ENCODE measurements at places on chromosomes 16 and 17.

DNA sequence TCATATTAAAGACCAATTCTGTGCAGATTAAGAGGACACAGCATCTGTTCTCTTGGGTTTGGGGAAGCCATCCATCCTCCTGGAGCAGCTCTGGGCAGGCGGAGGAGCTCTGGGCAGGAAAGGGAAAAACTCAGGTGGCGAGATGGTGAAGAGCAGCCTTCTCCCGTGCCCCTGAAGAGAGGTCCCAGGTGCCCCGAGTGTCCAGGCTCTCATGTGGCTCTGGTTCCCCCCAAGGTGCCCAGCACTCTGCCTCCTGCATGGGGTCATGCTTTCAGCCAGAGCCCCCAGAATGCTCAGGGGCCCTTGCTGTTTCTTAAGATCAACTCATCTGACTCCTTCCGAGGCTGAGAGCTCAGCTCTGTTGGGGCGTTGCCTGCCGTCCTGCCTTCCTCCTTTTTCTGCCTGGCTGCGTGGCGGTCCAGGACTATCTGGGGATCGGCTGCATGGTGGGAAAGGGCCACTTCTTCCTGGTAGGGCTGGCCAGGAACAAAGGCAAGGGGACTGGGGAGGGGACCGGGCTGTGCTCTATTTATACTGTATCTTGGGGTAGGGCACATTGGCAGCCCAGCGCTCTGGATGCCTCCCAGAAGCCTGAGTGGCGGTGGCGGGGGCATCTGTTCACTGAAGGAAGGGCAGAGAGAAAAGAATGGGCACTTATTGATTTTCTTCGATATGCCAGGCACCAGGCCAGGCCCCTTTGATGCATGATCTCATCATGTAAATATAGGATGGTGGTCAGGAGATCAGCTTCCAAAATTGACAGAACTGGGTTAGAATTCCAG lies 103.2 kb upstream of the SDK2 start:
- DNase-seq: no peak

- no peak for DNase-seq
These were observed 8.6 kb upstream of the NFATC3 start for GRCh38 chr16:68076560-68076959.

GRCh38 chr17:30942308-30943079 lies 20.7 kb downstream of the ADAP2 start:
- DNase-seq: no peak

DNA sequence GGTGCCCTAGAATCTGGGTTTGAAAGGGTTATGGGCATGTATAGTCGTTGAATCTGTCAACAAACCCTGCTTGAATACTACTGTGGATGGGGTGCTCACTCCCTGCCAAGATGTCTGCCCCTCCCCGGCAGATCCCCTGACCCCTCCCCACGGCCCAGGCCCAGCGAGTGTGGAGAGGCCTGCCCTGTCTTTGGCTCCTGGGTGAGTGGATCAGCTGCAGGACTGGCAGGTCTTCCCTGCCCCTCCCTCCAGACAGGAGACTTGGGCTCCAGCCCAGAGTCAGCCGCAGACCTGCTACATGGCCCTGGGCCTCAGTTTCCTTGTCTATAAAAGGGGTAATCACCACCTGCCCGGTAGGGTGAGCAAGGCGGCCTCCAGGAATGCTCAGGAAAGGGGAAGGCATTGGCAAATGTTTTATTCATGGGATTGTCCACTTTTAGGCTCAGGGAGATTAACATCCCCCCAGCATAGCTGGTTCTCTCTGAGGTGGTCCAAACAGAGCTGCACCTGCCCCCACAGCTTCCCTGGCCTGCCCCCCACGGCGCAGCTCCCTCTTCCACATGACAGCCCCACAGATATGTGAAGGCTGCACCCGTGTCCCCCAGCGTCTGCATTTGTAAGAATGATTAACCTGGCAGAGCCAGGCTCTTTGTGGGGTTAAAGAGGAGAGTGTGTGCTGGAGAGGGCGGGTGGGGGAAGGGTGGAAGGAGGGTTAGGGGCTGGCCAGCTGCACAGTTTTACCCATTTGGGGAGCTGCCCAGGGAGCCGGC lies 18.5 kb upstream of the SPNS2 start:
- no peak for DNase-seq

GRCh38 chr16:82016964-82017363 lies 5.7 kb upstream of the SDR42E1 start:
- DNase-seq: no peak

DNA sequence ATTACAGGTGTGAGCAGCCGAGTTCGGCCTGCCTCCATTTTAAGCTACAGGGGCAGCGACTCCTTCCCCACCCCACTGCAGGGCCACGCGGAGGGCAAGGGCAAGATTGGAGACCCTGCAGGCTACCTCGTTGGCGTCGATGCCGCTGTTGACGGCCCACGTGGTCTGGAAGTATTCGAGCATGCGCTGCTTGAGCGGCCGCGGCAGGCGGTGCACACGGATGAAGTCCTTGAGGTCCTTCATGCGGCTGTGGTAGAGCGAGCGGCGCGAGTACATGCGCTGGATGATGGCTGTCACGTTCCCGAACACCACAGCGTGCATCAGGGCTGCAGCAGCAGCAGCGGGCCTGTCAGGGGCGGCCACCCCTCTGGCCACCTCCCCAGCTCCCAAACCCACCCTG lies 11.6 kb downstream of the KCNH4 start:
- DNase-seq: no peak

GRCh38 chr16:12600536-12601256 lies 203.0 kb downstream of the CPPED1 start:
- no peak for DNase-seq

DNA sequence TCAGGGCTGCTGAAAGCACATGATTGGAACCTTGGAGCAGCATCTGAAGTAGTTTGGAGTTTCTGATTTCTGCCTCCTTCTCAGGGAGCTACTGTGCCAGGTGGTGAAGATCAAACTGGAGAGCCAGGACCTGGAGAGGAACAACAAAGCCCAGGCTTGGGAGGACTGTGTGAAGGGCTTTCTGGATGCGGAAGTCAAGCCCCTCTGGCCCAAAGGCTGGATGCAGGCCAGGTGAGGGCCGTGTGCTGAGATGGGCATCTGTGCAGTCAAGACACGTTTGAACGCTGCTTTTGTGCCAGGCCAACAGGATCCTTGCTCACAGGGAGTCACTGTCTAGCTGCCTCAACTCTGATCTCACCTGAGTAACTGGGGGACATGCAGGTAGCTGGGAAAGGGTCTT lies 23.8 kb downstream of the UBN1 start:
- no peak for DNase-seq

GRCh38 chr17:2683912-2684311 lies 27.7 kb downstream of the CLUH start:
- DNase-seq: no peak

GRCh38 chr17:82065193-82065637 lies 389 bp downstream of the DUS1L start:
- no peak for DNase-seq

GRCh38 chr16:5604770-5605169 lies 507.2 kb upstream of the EEF2KMT start:
- no peak for DNase-seq

GRCh38 chr16:79997257-79997656 lies 396.7 kb upstream of the MAF start:
- DNase-seq: no peak

DNA sequence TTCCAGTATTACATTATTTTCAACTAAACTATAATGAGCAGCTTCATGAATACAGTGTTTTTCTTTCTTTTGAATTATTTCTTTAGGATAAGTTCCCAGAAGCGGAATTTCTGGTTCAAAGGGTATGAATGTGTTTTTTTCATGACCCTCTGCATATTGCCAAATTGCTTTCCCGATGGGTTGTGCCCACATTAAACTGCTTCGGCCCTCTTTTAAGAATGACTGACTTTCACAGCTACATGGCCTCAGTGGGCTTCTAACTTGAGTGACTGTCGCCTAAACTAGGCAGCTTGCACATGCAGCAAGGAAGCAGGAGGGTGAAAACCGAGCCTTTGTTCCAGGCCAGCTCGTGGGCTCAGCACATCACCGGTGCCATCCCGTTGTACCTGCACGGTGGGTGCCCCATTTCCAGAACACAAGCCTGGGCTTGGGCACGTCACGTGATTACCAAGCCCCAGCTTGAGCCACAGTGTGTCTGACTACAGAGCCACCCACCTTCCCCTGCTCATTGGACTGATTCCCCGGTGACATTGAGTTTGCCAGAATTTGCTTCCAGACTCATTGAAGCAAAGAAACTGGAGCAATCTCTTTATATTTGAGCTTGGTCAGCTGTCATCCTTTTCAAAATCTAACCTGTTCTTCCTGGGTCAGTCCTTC lies 112.8 kb downstream of the CLEC16A start:
- no peak for DNase-seq

GRCh38 chr16:79217375-79218011 lies 383.0 kb downstream of the MAF start:
- DNase-seq: no peak

DNA sequence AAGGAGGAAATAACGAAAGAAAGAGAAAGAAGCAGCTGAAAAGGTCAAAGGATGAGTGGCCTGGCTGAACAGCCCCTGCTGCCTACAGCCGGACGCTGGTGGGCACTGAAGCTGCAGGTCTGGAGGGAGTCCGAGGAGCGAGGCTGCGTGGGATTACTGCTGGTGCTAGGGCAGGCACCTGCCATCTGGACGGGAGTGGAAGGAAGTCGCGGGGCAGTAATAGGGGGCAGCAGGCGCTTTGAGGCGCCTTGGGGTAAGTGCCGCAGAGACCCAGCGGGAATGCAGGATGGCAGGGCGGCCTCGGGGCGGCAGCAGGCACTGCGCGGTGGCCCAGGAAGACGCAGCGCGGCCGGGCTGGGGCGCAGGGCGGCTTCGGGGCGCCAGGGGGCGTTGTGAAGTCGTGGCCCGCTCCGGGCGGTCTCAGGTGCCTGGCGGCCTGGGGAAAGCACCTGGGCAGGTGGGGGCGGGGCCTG lies 303 bp upstream of the SCNN1G start:
- no peak for DNase-seq

DNA sequence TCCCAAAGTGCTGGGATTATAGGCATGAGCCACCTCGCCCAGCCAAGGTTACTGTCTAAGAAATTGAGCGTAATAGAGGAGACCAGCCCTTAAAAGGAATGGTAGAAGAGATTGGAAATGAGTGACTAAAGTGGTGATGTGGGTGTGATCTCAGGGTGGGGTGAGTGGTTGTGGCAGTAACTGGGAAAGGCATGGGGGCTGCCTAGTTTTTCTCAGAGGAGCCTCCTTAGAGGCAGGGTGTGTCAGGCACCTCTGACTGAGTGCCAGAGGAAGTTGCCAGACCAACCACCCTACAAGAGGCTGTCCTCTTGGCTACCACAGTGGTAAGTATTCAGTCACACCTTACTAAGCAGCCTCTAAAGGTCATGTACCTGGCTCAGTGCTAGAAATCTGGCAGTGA lies 8.9 kb downstream of the DUS2 start:
- no peak for DNase-seq

- DNase-seq: no peak
These were observed 140.6 kb downstream of the CDK5R1 start for GRCh38 chr17:32627239-32627996.

GRCh38 chr17:4083187-4083586 lies 59.6 kb downstream of the ZZEF1 start:
- no peak for DNase-seq

DNA sequence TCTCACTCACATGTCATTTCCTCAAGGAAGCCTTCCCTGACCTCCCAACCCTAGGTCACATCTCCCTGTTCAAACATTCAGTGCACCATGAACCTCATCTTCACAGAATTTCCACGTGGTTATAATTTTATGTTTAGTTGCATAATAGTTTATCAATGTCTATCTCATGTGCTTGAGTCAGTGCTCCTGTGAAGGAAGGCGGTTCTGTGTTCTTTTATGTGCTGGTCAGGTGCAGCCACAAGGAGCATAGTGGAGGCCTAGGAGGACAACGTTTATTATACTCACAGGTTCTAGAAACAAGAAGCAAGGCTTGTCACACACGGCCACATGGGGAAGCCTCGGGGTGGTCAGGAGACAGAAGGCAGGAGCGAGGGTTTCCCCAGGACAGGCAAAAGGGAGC lies 34.5 kb upstream of the SCNN1B start:
- DNase-seq: no peak

DNA sequence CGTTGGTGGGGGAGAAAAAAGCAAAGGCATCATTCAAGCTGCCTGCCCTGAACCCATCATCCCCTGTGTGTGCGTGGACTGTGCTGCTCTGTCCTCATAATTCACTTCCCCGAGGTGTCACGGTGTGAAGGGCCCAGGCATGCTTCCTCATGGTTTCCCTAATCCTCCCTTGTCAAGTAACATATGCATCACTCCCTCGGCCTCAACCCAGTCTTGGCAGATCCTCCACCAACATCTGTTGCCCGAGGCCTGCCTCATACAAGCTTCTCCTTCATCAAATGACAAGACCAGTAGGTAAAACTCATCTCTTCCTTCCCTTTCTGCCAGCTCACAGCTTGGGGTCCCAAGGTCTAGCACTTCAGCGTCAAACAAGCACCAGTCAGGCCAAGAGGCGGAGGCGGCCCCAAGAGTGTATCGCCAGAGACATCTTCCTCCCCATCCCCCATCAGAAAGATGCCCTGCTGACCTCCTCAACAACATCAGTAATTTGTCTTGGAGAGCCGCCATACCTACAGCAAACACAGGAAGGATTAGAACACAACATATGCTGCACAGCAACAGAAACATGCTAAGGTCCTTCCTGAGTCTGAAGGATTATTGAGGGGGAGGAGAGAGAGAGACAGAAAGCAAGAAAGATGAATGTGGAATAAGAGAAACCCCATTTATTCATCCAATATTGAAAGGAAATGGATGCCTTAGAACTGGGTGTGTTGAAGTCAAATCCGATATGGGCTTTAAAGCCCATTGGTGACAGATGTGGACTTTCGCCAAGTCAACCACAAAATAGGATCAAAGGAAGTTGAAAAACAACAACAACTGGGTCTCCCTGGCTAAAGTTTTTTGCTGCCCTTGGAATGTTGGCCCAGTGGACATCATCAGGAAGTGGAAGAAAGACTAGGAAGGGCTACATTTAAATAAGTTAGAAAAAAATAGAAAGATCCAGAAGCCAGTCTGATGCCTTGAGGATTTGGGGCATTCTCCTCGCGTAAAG lies 38.4 kb downstream of the SOX9 start:
- DNase-seq: no peak

- no peak for DNase-seq
These were observed 187.4 kb downstream of the SNX29 start for GRCh38 chr16:12163970-12164369.

- DNase-seq: no peak
These were observed 1.9 kb downstream of the DNAH17 start for GRCh38 chr17:78575340-78575739.

DNA sequence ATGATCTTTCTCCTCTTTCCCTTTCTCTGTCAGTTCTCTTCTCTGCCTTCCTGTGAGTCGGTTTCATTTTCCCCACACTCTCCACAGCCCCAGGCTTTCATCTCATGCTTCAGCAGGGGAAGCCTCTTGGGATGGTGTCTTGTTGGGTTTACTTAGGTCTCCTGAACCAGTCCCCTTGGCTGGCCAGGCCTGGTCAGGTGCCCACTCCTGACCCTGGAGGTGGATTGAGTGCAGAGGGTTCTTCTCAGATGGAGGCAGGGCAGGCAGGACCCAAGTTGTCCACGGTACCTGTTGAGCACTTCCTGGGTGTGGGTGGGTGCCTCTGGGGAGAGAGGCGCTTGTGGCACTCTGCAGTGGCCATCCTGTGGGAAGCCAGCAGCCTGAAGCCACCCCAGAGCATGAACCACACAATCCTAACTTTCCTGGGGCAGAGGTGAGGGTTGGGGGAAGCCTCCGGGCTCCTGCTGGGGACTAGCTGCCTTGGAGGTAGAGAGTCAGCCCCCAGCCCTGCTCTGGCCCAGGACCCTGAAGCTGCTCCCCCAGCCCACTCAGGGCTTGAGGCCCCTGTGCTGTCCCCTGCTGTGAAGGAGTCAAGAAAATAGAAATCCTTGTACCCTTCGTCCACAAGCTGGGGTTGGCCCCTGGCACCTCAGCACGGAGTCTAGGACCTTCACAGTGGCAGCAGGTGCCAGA lies 2.0 kb upstream of the RAP1GAP2 start:
- no peak for DNase-seq

GRCh38 chr17:27956601-27957445 lies 63.7 kb upstream of the LYRM9 start:
- DNase-seq: no peak
